ENCODE measurements at places on chromosomes 3 and 15.
A peak's percentile ranks its signal among the peaks of the same experiment; 100 is the strongest.

GRCh38 chr3:41274944-41275668 lies 75.8 kb downstream of the CTNNB1 start:
- peak; percentile 94 for DNase-seq

DNA sequence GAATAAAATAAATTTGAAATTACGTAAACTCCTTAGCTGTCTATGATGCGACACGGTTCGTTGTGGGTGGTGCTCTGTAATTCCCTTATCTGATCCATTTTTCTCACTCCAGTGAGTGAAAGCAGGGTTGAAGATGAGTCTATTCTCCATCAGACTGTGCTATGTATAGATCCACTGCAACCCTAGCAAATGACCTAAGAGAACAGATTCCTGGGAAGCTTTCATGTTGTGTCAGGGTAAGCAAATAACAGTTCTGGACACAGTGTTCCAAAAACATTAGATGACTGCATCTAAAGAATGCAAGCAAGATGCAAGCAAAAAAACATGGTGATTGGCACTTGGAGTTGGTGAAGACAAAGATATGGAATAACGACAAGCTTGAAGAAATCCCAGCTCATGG lies 239.3 kb downstream of the SLC9A9 start:
- peak; percentile 62 for DNase-seq

DNA sequence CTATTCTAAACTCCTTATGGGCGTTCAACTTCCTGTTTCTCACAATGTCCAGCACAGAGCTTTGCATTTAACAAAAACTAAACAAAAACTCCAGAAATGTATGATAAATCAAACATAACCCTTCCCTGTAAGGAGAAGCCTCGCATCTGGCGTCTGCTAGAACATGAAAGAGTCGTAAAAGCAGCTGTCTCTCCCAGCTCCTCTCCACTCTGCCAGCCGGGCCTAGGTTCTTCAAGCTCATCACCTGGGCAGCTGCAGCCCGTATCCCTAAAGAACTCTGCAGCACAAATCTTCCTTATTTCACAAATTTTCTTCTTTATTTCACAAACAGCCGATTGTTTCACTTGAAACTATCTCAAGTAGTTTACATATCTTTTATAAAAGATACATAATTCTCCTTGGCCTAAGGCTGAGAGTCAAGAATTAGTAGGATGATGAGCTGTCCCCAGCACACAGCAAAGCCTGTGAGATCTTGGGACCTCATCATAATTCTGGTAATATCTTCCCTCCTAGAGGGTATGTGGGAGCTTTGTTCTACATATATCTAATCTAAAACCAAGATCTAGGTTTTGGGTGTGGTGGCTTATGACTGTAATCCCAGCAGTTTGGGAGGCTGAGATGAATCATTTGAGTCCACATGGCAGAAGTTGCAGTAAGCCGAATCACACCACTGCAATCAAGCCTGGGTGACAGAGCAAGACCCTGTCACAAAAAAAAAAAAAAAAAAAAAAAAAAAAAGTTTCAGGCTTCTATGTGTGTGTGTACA lies 35.3 kb downstream of the ANXA2 start:
- DNase-seq, result no peak

DNA sequence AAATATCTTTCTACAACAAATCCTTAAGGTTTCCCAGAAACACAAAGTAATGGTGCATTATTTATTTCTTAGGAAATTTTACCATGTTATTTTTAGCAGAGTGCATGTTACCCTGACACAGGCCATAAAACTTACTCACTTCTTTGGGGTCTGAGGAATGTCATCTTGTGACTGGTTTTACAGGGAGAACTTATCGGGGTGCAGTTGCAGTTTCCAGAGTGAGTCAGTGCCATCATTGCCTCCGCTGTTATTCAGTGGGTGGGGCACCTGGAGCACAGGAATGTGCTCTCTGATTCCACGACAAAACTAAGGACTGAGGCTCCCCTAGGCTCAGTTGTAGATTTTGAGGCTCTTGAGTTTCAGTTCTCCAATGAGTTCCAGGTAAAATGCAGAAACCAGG lies 11.1 kb upstream of the GREM1 start:
- DNase-seq, result peak; percentile 61

- no peak for DNase-seq
These were observed 214.1 kb downstream of the ZBBX start for GRCh38 chr3:167166012-167166411.

DNA sequence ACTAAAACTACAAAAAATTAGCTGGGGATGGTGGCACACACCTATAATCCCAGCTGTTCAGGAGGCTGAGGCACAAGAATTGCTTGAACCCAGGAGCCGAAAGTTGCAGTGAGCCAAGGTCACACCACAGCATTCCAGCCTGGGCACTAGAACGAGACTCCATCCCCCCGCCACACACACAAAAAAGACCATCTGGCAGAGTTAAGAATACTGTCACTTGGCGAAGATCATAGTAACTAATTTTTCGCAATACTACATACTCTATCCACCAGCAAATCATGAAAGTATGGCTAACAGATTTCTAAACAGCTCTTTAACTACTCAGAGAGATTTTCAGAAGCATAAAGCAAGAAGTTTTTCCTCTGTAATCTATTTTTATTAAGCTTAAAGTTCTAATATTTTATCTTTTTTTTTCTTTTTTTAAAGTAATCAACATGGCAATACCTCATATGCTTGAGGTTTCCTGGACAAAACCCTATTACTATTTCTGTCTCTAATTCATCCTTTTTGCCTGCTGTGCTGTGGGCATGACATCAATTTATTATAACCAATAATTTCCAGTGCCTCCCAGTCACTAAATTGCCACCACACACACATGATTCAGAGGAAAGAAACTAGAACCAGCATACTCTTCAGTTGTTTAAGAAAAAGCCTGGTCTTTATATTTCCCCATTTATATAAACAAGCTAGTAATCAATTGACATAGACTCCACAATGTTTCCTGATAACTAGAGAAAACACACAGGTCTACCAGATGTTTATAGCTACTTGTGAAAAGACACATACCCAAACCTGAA lies 46.9 kb downstream of the CHSY1 start:
- no peak for DNase-seq

DNA sequence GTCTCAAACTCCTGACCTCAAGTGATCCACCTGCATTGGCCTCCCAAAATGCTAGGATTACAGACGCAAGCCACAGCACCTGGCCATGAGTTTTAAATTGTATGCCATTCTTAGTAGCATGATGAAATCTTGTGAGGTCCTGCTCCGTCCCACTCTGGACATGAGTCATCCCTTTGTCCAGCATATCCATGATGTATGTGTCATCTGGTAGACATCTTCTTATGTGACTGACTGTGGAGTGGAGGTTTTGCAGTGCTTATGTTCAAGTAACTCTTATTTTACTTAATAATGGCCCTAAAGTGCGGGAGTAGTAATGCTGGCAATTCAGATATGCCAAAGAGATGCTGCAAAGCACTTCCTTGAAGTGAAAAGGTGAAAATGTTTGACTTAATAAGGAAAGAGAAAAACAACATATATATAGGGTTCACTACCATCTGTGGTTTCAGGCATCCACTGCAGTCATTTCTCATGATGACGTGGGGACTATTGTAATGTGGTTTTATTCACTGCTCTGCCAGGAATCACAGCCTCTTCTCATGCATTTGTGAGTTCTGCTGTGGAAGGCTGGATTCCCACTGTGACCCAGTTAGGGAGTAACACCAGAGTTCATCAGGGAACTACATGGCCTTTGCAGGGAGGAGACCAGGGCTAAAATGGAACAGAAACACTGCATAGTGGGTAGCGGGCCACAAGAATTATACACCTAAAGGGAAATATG lies 204.6 kb upstream of the STRIT1 start:
- DNase-seq, result peak; percentile 91

DNA sequence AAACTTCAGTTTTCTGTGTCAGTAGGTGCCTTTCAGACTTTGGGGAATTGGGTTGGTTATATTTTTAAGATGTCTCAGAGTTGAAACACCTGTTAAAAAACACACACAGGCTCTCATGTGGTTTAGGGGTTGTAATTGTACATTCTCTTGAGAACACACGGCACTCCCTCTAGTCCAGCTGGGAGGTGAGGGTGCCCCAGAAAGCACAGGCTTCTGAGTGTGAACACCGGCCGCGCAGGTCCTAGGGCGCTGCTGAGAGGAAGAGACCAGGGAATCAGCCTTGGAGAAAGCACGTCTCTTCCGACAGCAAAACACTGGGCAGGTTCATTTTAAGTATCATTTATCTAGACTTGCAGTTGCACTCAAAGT lies 68.0 kb upstream of the RPL35A start:
- DNase-seq, result no peak

DNA sequence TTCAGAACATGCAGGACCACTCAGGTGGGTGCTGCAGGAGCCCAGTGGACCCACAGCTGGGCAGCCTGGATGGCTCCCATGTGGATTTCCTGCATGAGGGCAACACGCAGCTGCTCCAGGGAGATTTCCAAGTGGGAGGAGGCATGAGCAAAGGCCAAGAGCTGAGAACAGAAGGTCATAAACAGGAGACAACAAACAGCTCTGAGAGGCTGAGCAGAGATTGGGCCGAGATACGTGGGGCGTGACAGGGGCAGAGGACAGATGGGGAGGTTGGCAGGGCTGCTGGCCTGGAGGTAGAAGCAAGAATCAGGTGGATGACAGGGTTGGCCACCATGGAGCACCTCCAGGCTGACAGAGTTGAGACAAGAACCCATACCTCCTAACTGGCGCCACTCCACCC lies 2.9 kb downstream of the PHGR1 start:
- no peak for DNase-seq

DNA sequence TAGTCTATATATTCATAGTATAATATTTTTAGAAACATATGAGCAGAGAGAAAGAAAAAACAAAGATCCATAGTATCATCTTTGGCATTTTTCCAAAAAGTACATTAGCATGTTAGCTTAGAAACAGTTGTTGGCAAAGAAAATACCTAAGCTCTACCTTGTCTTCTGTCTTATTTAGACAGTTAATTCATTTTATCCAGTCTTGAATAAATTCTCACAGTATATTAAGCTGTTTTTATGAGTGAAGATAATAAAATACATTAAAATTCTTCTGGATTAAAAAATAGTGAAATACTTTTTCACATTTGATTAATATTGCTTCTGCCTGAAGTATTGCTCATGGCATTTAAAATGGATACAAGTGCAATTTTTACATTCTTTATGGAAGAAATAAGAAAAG lies 145.2 kb downstream of the ZIC1 start:
- DNase-seq, result no peak

DNA sequence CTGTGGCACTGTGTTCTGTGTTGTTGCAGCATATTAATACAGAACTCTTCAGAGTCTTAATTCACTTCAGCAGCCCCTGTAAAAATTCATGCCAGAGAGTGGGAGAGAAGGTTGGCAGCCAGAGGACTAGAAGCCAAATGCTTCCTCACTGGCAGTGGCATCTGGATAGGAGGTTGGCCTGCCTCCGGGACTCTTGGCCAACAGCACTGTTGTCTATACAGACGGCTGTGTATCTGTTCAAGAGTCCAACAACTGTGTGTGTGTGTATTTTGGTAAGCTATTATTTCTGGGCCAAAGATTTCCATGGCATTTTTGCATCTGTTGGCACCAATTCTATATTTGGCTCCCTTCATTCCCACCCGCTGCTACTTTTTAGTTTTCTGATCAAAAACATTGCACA lies 156.0 kb upstream of the SOX2 start:
- no peak for DNase-seq

DNA sequence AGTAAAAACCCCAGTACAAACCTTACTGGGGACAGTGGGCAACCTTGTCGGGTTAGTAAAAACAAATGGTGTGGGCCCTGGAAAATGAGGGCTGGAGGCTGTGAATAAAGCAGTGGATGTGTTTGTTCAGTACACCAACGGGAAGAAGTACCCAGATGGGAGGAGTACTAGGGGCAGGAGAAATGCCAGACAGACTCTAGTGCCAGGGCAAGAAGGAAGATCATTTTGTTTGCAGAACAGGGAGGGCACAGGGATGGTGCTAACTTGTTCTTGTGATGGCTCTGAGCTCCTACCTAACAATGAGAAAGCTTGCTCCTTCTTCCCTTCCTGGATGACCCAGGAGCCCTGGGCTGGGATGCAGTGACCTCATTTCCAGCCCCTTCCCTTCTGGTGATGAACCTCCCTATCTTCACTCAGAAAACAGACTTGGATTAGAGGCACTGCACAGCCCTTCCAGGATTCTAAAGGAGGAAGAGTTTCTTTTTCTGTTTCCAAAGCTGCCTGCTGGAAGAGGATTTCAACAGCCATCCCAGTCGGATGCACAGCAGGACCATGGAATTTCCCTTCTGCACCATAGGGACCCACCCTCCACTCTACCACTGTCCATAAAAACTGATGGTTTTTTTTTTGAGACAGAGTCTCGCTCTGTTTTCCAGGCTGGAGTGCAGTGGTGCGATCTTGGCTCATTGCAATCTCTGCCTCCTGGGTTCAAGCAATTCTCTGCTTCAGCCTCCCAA lies 6.1 kb downstream of the RASSF1 start:
- no peak for DNase-seq

DNA sequence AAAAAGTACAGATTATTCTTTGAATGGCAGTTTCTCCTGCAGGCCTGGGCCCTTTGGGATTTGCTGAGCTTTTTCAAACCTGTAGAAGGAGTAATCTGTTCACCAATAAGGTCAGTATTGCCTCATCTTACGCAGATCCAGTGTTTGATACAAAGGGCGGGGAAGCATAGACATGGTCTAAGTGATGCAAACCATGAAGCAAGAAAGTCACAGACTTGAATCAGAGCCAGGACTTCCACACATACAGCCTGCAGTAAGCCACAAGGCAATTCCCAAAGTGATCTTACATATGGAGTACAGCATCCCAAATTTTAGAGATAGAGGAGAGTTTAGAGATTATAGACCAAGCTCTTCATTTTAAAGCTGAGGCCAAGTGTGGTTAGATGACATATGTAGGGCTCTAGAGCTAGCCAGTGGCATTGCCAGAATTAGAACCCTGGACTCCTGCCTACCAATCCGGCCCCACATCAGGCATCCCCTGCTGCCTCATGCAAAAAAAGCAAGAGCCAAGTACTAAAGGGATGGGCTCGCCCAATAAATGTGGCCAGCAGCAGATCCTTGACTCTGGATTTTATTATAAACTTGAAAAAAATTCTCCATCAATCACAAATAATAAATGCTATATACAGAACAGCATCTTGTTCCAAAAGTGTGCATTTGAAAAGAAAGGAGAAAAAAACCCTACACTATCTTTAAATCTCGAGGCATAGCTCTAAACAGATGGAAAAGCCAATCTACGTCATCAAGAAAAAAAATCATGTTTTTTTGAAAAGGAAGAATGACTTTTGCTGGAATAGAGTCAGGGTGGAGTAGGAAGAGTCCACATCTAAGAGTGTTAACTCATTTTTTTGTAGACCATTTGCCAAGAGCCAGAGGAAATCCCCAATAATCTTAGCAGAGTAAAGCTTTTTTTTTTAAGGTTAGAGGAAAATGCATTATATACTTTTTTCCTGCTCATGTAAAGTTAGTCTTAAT lies 24.0 kb downstream of the ABI3BP start:
- DNase-seq, result no peak

DNA sequence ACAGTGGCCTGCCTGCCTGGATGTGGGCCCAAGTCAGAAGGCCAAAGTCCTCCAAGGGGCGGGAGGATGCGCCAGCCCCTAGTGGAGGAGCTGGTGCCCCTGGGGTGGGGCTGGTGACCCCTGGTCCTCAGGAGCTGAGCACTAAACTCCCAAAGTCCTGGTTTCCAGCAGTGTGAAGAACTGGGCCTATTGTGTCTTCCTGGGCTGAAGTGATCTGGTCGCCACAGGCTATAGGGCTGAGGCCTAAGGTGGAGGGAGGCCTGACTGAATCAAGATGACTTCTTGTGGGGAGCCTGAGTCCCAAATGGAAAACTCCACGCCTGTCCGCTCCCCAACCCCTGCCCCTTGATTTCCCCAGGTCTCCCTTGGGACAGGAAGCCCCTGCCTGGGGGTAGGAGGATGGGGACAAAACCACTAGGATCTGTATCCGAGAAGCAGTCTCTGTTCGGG lies 753 bp upstream of the FES start:
- no peak for DNase-seq

All from renal cortical epithelial cell (primary cell).